ENCODE measurements at places on chromosomes 12 and 14. TPM values are rescaled to one million over a fixed set of nuclear protein-coding genes. Genes with fewer than 3 reads are reported as not detected.
A peak's percentile ranks its signal among the peaks of the same experiment; 100 is the strongest.

DNA sequence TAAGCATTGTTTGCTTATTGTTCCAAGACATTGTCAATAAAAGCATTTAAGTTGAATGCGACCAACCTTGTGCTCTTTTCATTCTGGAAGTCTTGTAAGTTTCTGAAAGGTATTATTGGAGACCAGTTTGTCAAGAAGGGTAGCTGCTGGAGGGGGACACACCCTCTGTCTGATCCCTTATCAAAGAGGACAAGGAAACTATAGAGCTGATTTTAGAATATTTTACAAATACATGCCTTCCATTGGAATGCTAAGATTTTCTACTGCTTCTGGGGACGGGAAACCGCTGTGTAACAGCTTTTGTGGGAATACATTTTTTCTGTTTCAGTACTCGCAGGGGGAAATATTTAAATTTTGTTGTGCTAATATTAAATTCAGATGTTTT is 3.5 kb downstream of the FOS start:
- no peak overlapping the region for H3K27ac ChIP-seq
- peaks cover 20% of the 10 kb centered on the region for H3K36me3 ChIP-seq
- DNase-seq, result no peak
- no peak overlapping the region for H3K4me3 ChIP-seq
- H3K4me1 ChIP-seq, result peaks cover 15% of the 10 kb centered on the region

The CLEC9A gene
- total RNA-seq, result not detected

GRCh38 chr12:25712169-25712568 is 159.1 kb upstream of the LMNTD1 start:
- H3K4me3 ChIP-seq, result no peak overlapping the region
- H3K27me3 ChIP-seq, result no peaks in the 10 kb centered on the region
- no peak for DNase-seq
- H3K27ac ChIP-seq, result no peak overlapping the region
- no peaks in the 10 kb centered on the region for H3K36me3 ChIP-seq

DNA sequence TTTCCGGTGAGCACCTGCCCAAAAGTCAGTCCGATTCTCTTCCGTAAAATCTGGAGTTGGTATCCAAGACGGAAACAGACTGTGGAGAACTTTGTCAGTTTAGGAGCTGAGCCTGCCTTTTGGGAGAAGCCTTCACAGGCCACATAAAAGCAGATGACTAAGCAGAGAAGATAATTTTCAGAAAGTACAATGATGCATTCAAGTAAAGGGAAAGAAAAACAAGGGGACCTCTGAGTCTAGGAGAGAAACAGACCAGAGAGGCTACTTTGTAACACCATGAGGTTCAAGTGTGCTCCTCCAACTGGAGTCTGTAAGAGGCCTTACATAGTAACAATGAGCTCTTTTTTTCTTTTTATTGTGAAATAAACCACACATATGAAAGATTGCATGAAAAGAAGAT is 21.1 kb downstream of the TMED8 start:
- no peak for DNase-seq
- H3K27me3 ChIP-seq, result no peaks in the 10 kb centered on the region

DNA sequence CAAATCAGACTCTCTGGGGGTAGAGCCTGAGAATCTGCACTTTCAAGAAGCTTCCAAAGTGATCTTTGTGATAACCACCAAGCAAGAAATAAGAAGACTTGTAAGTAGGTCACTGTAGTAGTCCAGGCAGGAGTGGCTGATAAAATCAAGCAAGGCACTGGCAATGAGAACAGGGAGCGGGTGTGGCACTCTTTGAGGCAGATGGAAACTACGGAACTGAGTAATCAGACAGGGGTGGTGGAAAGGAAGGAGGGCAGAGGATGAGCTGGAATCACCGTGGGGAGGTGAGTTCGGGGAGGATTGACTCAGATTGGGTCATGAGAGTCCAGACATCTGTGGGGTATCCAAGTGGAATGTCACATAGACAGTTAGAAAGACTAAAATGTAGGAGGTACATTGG is 44.4 kb upstream of the PLXNC1 start:
- no peaks in the 10 kb centered on the region for H3K4me1 ChIP-seq
- no peaks in the 10 kb centered on the region for H3K27me3 ChIP-seq
- H3K27ac ChIP-seq, result no peak overlapping the region
- no peak overlapping the region for H3K4me3 ChIP-seq

DNA sequence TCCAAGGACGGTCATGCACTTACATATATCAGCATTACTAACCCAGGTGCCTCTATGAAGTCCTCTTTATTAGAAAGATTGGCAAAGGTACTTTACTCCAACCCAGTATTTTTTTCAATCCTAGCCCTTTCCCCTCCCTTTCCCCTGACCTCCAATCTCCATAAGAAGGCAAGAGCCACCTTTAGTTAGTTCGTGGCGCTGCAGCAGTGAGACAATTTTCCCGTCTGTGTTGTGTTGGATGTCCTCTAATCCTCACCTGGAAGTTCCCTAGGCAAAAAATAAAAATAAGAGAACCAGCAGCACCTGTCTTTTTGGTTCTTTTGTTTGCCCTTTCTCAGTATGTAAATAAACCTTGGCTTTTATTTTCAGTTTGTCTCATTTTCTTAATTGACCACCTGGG is 439.6 kb upstream of the LRFN5 start:
- no peak overlapping the region for H3K4me3 ChIP-seq
- H3K4me1 ChIP-seq, result no peaks in the 10 kb centered on the region
- H3K27me3 ChIP-seq, result no peaks in the 10 kb centered on the region
- H3K27ac ChIP-seq, result no peak overlapping the region
- DNase-seq, result no peak
- no peaks in the 10 kb centered on the region for H3K36me3 ChIP-seq

- no peak overlapping the region for H3K4me3 ChIP-seq
- H3K36me3 ChIP-seq, result no peaks in the 10 kb centered on the region
- no peaks in the 10 kb centered on the region for H3K27me3 ChIP-seq
- H3K27ac ChIP-seq, result no peak overlapping the region
- DNase-seq, result peak; percentile 54
Observed at GRCh38 chr12:80632835-80633234, 74.6 kb upstream of the MYF6 start.
